ENCODE measurements at places on chromosomes 6 and 20. TPM values are rescaled to one million over a fixed set of nuclear protein-coding genes. Genes with fewer than 3 reads are reported as not detected.
A peak's percentile ranks its signal among the peaks of the same experiment; 100 is the strongest.

Gene ECT2L
- total RNA-seq = not detected

Gene HAO1
- total RNA-seq = not detected

Gene ERVFRD-1
- not detected for total RNA-seq

Gene SULF2
- 31.2 TPM for total RNA-seq

Gene COQ3
- total RNA-seq = 10.6 TPM

Gene GABBR1
- 132 TPM for total RNA-seq

Gene XKR7
- 1.5 TPM for total RNA-seq

Gene CSE1L
- total RNA-seq = 246 TPM

Gene TUBB2B
- total RNA-seq = 320 TPM

GRCh38 chr6:136184738-136185137 lies 65.4 kb downstream of the MTFR2 start:
- no peaks in the 10 kb centered on the region for H3K27me3 ChIP-seq
- no peaks in the 10 kb centered on the region for H3K36me3 ChIP-seq
- H3K4me1 ChIP-seq = no peaks in the 10 kb centered on the region
- no peak overlapping the region for H3K4me3 ChIP-seq

DNA sequence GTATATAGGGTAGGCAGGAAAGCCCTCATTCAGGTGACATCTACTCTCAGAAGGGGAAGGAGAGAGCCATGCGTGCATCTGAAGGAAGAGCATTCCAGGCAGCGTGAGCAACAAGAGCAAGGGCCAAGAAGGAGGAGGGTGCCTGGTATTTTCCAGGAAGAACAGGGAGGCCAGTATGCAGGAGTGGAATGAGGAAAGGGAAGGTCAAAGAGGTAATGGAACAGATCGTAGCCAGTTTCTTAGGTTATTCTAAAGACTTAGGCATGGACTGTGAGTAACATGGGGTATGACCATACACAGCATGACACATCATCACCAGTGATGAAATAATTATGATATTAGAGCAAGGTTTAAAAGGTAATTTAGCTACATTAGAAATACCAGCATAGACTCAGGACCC lies 24.1 kb downstream of the ALDH8A1 start:
- H3K27me3 ChIP-seq = no peaks in the 10 kb centered on the region
- H3K4me3 ChIP-seq = no peak overlapping the region
- H3K27ac ChIP-seq = no peak overlapping the region
- no peaks in the 10 kb centered on the region for H3K36me3 ChIP-seq
- DNase-seq = no peak

DNA sequence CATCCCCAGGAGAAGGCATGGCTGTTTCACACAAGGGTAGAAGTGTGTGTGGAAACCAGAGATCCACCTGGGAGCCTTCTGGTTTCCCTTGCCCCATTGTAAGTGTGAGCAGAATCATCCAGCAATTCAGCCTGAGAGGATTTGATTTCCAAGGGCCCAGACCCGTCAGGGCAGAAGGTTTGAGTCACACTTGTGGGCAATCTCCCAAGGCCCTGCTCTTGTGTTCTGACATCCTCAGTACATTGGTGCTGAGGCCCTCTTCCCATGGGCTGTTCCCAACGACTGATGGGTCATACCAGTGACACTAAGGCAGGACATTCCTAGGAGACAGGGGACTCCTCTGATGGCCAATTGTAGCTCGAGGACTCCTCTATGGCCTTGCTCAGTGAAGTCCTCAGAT lies 58.2 kb upstream of the POLR1H start:
- DNase-seq = no peak
- H3K27me3 ChIP-seq = peaks cover 19% of the 10 kb centered on the region
- H3K4me3 ChIP-seq = no peak overlapping the region
- no peaks in the 10 kb centered on the region for H3K36me3 ChIP-seq

- H3K4me3 ChIP-seq = no peak overlapping the region
- H3K4me1 ChIP-seq = no peaks in the 10 kb centered on the region
- no peaks in the 10 kb centered on the region for H3K36me3 ChIP-seq
- no peaks in the 10 kb centered on the region for H3K27me3 ChIP-seq
- DNase-seq = no peak
These were observed 298.0 kb downstream of the QKI start for GRCh38 chr6:163712566-163712961.

GRCh38 chr20:61853073-61854005 lies 212.3 kb downstream of the TAF4 start:
- H3K4me3 ChIP-seq = no peak overlapping the region
- no peak overlapping the region for H3K27ac ChIP-seq
- DNase-seq = no peak
- H3K4me1 ChIP-seq = no peaks in the 10 kb centered on the region
- no peaks in the 10 kb centered on the region for H3K36me3 ChIP-seq

DNA sequence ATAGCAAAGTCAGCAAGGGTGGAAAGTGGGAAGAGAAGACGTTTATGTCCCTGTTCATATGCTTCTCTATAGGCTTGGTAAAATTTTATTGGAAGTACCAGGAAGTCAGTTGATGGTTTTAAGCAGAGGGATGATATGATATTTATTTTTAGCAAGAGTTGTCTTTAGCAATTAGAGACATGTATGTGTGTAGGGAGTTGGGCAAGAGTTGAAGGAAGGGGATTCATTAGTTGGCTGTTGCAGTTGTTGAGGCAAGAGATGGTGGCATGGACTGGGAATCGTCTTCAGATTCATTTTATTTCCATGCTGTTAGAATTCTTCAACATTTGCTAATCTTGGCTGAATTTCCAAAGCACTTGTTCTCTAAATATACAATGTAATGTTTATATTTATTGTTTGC lies 85.6 kb downstream of the QKI start:
- peaks cover 25% of the 10 kb centered on the region for H3K36me3 ChIP-seq
- no peak for DNase-seq
- H3K4me1 ChIP-seq = no peaks in the 10 kb centered on the region
- H3K27ac ChIP-seq = no peak overlapping the region
- H3K27me3 ChIP-seq = no peaks in the 10 kb centered on the region

GRCh38 chr6:106476331-106477105 lies 116.0 kb downstream of the CRYBG1 start:
- H3K27me3 ChIP-seq = no peaks in the 10 kb centered on the region
- H3K4me1 ChIP-seq = no peaks in the 10 kb centered on the region
- no peak for DNase-seq
- H3K27ac ChIP-seq = no peak overlapping the region

GRCh38 chr6:113856625-113857555 lies at the start of gene MARCKS:
TSS of gene MARCKS (plus strand) at chr6:113857345. CDS start at chr6:113857746, 401 bp downstream.
- H3K36me3 ChIP-seq = peaks cover 20% of the 10 kb centered on the region
- H3K4me1 ChIP-seq = no peaks in the 10 kb centered on the region
- H3K27me3 ChIP-seq = peaks cover 21% of the 10 kb centered on the region
- DNase-seq = peak; percentile 82

GRCh38 chr6:41697861-41698781 lies 37.3 kb downstream of the TFEB start:
- no peaks in the 10 kb centered on the region for H3K4me1 ChIP-seq
- no peaks in the 10 kb centered on the region for H3K36me3 ChIP-seq
- H3K27ac ChIP-seq = no peak overlapping the region
- H3K4me3 ChIP-seq = no peak overlapping the region
- no peak for DNase-seq

GRCh38 chr6:129130959-129131681 lies 248.2 kb downstream of the LAMA2 start:
- no peaks in the 10 kb centered on the region for H3K36me3 ChIP-seq
- no peak overlapping the region for H3K4me3 ChIP-seq
- no peak overlapping the region for H3K27ac ChIP-seq
- H3K4me1 ChIP-seq = no peaks in the 10 kb centered on the region

DNA sequence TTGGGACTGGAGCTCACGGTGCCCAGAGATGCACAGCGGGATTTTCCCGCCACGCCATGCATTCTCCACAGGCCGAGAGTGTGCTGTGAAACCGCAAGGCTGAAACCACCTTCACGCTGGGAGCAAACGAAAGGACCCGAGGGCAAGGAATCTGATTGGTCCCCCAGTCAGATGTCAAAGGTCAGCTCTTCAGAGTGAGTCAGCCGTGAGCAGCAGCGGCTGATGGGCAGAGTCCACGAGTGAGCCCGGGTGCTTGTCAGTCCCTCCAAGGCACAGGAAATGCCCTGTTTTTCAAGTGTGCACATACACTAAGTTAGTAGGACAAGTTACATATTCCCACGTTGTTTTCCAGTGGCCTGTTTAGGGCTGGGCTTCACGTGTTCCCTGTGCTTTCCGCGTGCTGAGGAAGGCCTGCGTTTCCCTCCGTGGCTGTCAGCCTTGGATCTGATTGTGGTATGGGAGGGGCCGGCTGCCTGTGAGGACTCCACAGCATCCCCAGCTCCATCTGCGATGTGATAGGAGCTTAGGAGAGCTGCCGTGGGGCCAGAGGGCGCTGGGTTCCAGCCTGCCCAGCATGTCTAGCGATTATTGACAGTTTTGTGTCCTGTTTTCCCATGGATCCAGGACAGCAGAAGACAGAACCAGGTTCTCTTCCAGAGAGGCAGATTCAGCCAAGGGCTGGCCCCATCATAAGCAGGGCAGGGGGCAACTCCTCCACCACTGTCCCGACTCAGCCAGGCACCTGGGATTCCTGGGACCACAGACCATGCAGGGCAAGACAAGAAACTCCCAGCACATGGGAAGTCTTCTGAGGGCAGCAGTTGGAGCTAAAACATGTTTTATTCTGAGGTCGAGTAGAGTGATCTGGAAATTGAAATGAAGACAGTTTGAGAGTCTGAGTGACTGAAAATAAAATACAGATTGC lies 38.2 kb upstream of the FRMD1 start:
- no peaks in the 10 kb centered on the region for H3K27me3 ChIP-seq
- H3K4me3 ChIP-seq = no peak overlapping the region
- H3K27ac ChIP-seq = no peak overlapping the region
- DNase-seq = peak; percentile 25
- no peaks in the 10 kb centered on the region for H3K4me1 ChIP-seq
- no peaks in the 10 kb centered on the region for H3K36me3 ChIP-seq

DNA sequence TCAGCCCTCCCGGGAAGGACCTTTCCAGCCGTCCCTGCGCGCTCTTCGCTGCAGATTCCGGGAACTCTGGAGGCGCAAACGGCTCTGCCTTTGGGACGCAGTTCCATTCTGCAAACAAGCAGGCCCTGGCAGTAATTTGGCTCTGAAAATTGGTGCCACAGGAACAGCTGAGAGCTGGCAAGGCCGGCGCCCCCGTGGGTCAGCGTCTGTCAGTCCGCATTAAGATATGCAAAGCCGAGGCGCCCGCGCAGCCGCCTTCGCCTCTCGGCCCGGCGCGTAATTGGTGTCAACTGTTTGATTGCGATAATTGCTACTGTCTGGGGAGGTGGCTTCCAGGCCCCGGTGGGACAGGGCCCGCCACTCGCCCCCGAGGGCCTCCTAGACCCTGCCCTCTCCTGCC lies 73.6 kb downstream of the NCR2 start:
- H3K27me3 ChIP-seq = peaks cover 94% of the 10 kb centered on the region
- DNase-seq = no peak
- no peaks in the 10 kb centered on the region for H3K4me1 ChIP-seq
- no peaks in the 10 kb centered on the region for H3K36me3 ChIP-seq

DNA sequence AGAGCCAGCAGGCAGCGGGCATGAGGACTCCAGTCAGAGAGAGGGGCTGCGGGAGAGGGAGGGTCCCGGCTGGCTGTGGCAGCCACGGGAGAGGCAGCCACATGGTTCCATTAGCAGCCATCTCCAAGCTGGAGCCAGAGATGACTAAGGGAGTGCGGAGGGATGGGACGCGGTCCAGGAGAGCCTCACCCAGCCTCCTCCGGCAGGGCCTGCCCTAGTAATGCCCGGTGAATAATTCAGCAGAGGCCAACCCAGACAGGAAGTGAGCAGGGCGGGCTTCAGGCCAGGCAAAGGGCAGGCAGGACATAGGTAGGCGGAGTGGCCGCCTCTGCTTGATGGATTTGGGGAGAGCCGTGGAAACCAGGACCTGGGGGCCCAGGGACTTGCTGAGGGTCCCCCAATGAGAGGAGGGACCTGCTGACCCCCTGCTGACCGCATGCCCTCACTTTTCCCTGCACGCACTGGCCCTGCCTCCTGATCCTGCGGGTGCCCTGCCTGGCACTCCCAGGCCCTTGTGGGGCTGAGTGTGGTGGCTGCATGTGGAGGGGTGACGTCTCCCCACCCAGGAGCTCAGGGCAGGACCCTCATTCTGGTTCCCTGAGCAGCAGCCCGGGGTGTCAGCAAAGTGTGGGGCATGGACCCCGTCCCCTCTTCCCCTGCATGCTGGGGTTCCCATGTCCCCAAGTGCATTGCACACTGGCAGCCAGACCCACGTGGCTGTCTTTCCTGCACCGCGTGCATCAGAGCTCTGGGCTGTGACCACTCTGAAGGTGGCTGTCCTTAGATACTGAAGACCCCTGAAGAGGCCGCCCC lies 51.8 kb upstream of the SLCO4A1 start:
- H3K27me3 ChIP-seq = no peaks in the 10 kb centered on the region
- H3K36me3 ChIP-seq = no peaks in the 10 kb centered on the region
- H3K27ac ChIP-seq = no peak overlapping the region

DNA sequence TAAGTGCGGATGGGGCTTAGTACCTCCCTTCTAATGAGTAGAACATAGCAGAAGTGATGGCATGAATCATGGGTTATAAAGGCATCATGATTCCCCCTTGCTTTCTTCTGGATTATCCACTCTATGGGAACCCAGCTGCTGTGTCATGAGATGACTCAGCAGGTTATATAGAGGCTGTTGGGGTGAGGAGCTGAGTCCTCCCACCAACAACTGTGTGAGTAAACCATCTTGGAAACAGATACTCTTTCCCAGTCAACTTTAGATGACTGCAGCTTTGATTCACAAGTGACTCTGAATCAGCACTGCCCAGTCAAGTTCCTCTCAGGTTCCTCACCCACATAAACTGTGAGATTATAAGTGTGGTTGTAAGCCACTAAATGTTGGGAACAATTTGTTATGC lies 46.3 kb downstream of the FAM83B start:
- no peaks in the 10 kb centered on the region for H3K4me1 ChIP-seq
- DNase-seq = no peak
- no peak overlapping the region for H3K27ac ChIP-seq
- no peak overlapping the region for H3K4me3 ChIP-seq

- DNase-seq = peak; percentile 61
- no peaks in the 10 kb centered on the region for H3K36me3 ChIP-seq
- H3K4me3 ChIP-seq = no peak overlapping the region
These were observed 55.7 kb upstream of the SLC23A2 start for GRCh38 chr20:5056801-5057599.

GRCh38 chr6:11822346-11822745 lies 43.7 kb upstream of the ADTRP start:
- H3K4me3 ChIP-seq = no peak overlapping the region
- no peak for DNase-seq
